Stomach (tissue), 19 donors: ENCODE measurements at places on chromosomes 1 and 21. TPM values are rescaled to one million over a fixed set of nuclear protein-coding genes. Genes with fewer than 3 reads are reported as not detected.

The DMBX1 gene
- not detected for total RNA-seq

The STYXL2 gene
- total RNA-seq, result not detected

The PODN gene
- total RNA-seq, result 128 TPM

The KRTAP11-1 gene
- total RNA-seq, result not detected

The FGR gene
- total RNA-seq, result 6.7 TPM

The MYOG gene
- total RNA-seq, result not detected

GRCh38 chr1:110136911-110137310 is 13.4 kb upstream of the SLC6A17 start:
- H3K4me1 ChIP-seq, result peaks cover 8% of the 10 kb centered on the region
- peaks cover 50% of the 10 kb centered on the region for H3K27me3 ChIP-seq
- DNase-seq, result peak; percentile 28
- H3K27ac ChIP-seq, result no peak overlapping the region

The F3 gene
- 108 TPM for total RNA-seq

DNA sequence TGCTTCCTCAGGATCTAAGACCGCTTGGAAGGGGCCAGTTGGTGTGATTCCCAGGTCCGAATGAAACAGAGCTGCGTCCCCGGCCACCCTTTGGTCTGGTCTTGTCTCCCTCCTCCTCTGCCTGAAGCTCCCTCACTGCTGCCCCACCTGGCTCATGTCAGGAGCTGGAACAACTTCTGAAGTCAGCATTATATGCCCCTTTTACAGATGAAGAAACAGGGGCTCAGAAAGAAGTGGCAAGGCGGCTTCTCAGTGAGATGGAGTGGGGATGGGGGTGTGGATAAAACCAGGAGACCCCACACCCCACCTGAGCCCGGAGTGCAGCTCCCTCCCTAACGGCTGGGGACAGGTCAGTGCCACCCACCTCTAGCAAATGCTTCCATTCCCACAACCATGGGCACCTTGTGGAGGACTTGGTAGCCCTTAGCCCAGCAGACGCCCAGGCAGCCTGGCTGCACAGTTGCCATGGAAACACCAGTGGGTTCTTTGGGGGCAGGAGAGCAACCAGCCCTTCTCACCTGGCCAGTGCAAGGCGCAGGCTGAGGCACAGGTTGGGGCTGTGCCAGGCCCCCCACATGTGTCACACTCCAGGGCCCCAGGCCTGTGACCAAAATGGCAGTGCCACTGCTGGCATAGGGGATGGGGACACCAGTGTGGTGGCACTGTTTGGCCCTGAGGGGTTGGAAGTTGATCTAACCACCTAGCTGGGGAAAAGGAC is 31.9 kb upstream of the ECE1 start:
- H3K4me1 ChIP-seq, result peaks cover 99% of the 10 kb centered on the region
- DNase-seq, result no peak
- no peak overlapping the region for H3K4me3 ChIP-seq
- no peaks in the 10 kb centered on the region for H3K36me3 ChIP-seq

- H3K4me1 ChIP-seq, result peaks cover 25% of the 10 kb centered on the region
- no peak overlapping the region for H3K4me3 ChIP-seq
- no peaks in the 10 kb centered on the region for H3K27me3 ChIP-seq
- H3K27ac ChIP-seq, result peak overlapping the region; percentile 74
These were observed 196.7 kb upstream of the VAMP3 start for GRCh38 chr1:7574121-7575040.

- peak; percentile 80 for DNase-seq
- H3K36me3 ChIP-seq, result no peaks in the 10 kb centered on the region
- H3K4me3 ChIP-seq, result peak overlapping the region; percentile 63
- no peaks in the 10 kb centered on the region for H3K27me3 ChIP-seq
- peaks cover 18% of the 10 kb centered on the region for H3K4me1 ChIP-seq
These were observed 366.3 kb upstream of the ESRRG start for GRCh38 chr1:217089361-217090014.

The LCE1C gene
- total RNA-seq, result not detected

GRCh38 chr1:14639291-14640050 is 41.0 kb downstream of the KAZN start:
- H3K27ac ChIP-seq, result no peak overlapping the region
- H3K4me3 ChIP-seq, result no peak overlapping the region
- H3K27me3 ChIP-seq, result no peaks in the 10 kb centered on the region
- no peaks in the 10 kb centered on the region for H3K4me1 ChIP-seq

DNA sequence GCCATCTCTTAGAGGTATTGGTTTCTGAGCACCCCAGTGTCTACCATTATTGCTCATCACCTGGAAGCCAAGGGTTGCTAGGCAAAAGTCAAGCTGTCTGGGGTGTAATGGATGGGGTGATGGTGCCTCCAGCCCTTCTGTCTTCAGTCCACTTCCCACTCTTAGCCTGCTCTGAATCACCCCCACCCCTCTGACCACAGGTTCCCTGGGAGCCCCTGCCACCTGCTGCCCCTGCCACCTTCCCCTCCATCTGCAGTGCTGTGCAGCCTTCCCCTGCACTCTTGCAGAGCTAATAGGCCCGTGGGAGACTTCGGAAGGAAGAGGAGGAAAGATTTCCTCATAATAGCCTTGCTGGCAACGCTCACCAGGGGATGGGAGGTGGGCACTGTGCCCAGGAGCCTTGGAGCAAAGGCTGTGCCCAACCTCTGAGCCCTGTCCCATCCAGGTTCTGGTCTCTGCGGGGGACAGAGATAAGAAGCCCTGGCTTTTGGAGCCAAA is 35.5 kb downstream of the CAPN2 start:
- peaks cover 73% of the 10 kb centered on the region for H3K36me3 ChIP-seq
- peak; percentile 74 for DNase-seq
- peaks cover 36% of the 10 kb centered on the region for H3K4me1 ChIP-seq
- peak overlapping the region; percentile 3 for H3K4me3 ChIP-seq
- peak overlapping the region; percentile 89 for H3K27ac ChIP-seq

The WNT9A gene
- total RNA-seq, result 4.0 TPM

DNA sequence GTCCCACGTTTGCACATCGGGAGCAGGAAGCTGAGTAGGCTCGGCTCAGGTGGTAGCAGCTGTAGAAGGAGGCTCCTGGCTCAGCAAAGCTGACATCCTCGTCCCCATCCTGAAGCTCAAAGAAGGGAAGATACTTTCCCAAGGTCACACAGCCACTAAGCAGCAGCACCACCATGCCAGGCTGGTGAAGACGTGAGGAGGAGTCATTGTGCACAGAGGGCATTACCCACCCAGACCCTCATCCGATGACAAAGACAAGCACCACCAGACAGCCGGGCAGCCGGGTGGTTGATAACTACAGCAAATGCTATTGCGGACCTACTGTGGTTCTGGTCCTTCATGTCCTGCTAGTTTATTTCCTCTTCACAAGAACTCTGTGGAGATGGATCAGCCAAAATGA is 186.9 kb downstream of the MATN1 start:
- no peaks in the 10 kb centered on the region for H3K4me1 ChIP-seq
- no peaks in the 10 kb centered on the region for H3K36me3 ChIP-seq
- H3K27ac ChIP-seq, result no peak overlapping the region
- H3K27me3 ChIP-seq, result no peaks in the 10 kb centered on the region

- H3K36me3 ChIP-seq, result peaks cover 4% of the 10 kb centered on the region
- peak; percentile 57 for DNase-seq
- H3K27me3 ChIP-seq, result no peaks in the 10 kb centered on the region
These were observed 88.1 kb upstream of the WARS2 start for GRCh38 chr1:119228335-119229080.

GRCh38 chr1:161884475-161884874 is 118.4 kb downstream of the ATF6 start:
- no peak for DNase-seq
- no peak overlapping the region for H3K4me3 ChIP-seq
- H3K27me3 ChIP-seq, result no peaks in the 10 kb centered on the region
- H3K27ac ChIP-seq, result no peak overlapping the region
- peaks cover 23% of the 10 kb centered on the region for H3K4me1 ChIP-seq

- H3K36me3 ChIP-seq, result no peaks in the 10 kb centered on the region
- no peak overlapping the region for H3K27ac ChIP-seq
- no peak overlapping the region for H3K4me3 ChIP-seq
- H3K27me3 ChIP-seq, result no peaks in the 10 kb centered on the region
These were observed 1797.7 kb downstream of the MRPL39 start for GRCh38 chr21:23809573-23809972.

GRCh38 chr1:76989976-76990375 is 122.7 kb downstream of the ST6GALNAC5 start:
- H3K36me3 ChIP-seq, result no peaks in the 10 kb centered on the region
- H3K4me1 ChIP-seq, result peaks cover 5% of the 10 kb centered on the region
- H3K27me3 ChIP-seq, result no peaks in the 10 kb centered on the region

GRCh38 chr1:41357451-41358101 is 3.7 kb upstream of the FOXO6 start:
- H3K27ac ChIP-seq, result no peak overlapping the region
- no peaks in the 10 kb centered on the region for H3K36me3 ChIP-seq
- peaks cover 12% of the 10 kb centered on the region for H3K27me3 ChIP-seq
- no peak overlapping the region for H3K4me3 ChIP-seq
- H3K4me1 ChIP-seq, result peaks cover 17% of the 10 kb centered on the region

GRCh38 chr1:185581961-185582725 is 152.0 kb upstream of the HMCN1 start:
- DNase-seq, result no peak
- no peak overlapping the region for H3K4me3 ChIP-seq
- no peak overlapping the region for H3K27ac ChIP-seq
- no peaks in the 10 kb centered on the region for H3K4me1 ChIP-seq
- H3K36me3 ChIP-seq, result no peaks in the 10 kb centered on the region

DNA sequence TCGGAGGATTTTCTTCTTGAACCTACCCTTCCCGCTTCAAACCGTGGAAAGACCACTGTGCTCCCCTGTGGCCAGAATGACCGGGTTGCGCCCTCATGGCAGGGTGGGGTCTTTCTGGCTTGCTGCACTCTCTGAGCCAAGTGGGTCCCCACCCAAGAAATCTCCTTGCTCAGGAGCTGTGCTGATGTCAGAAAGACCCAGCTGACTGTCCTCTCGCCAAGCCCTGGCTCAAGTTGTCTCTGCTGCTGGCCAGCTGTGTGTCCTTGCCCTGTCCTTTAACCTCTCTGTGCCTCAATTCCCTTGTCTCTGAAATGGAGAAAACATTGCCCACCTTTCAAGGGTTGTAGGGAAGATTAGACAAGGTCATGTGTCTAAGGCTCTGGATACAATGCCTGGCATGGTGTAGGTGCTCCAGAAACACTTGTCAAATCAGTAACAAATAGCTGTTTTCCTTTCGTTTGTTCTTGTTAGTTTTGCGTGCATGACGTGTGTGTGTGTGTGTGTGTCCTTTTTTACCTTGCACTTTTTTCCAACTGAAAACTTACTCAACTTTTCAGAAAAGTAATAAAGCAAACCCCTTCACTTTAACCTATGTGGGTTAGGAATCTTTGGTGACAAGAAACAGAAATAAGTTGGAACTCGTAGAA is 41.1 kb upstream of the RPL11 start:
- no peak for DNase-seq
- no peaks in the 10 kb centered on the region for H3K4me1 ChIP-seq
- no peak overlapping the region for H3K4me3 ChIP-seq

GRCh38 chr1:179632868-179633267 is 41.2 kb downstream of the TDRD5 start:
- no peak overlapping the region for H3K27ac ChIP-seq
- no peak overlapping the region for H3K4me3 ChIP-seq

GRCh38 chr1:64490213-64490818 is 20.4 kb downstream of the CACHD1 start:
- no peaks in the 10 kb centered on the region for H3K27me3 ChIP-seq
- no peaks in the 10 kb centered on the region for H3K36me3 ChIP-seq
- H3K27ac ChIP-seq, result no peak overlapping the region
- no peak overlapping the region for H3K4me3 ChIP-seq

- H3K27ac ChIP-seq, result no peak overlapping the region
- DNase-seq, result no peak
- no peaks in the 10 kb centered on the region for H3K27me3 ChIP-seq
- H3K4me1 ChIP-seq, result no peaks in the 10 kb centered on the region
These were observed 315.7 kb downstream of the TPR start for GRCh38 chr1:186059311-186059710.

The OR2L3 gene
- not detected for total RNA-seq

DNA sequence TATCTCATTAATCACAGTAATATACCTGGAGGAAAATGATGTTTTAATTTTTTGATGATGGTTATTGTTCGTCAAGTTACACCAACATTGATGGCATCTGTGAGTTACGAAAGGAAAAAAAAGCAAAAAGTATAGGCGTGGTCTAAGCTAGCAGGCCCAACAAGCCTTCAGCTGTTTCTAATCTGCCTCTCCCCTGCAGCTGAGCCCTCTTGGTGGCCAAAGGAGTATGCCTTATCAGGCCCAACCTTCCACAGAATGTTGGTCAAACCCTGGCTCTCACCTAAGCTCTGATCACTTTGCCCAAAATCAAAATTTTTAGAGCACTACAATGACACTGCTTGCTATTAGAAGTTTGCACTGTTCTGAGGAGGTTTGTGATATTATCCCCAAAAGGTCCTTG is 4.9 kb downstream of the C1orf105 start:
- no peak overlapping the region for H3K27ac ChIP-seq
- no peak for DNase-seq
- H3K36me3 ChIP-seq, result no peaks in the 10 kb centered on the region
- no peaks in the 10 kb centered on the region for H3K27me3 ChIP-seq
- no peak overlapping the region for H3K4me3 ChIP-seq

The CLIC4 gene
- 372 TPM for total RNA-seq

The GPR37L1 gene
- total RNA-seq, result 2.0 TPM

- H3K4me3 ChIP-seq, result no peak overlapping the region
- H3K27ac ChIP-seq, result no peak overlapping the region
- peak; percentile 64 for DNase-seq
These were observed 16.9 kb upstream of the THRAP3 start for GRCh38 chr1:36207339-36207738.

DNA sequence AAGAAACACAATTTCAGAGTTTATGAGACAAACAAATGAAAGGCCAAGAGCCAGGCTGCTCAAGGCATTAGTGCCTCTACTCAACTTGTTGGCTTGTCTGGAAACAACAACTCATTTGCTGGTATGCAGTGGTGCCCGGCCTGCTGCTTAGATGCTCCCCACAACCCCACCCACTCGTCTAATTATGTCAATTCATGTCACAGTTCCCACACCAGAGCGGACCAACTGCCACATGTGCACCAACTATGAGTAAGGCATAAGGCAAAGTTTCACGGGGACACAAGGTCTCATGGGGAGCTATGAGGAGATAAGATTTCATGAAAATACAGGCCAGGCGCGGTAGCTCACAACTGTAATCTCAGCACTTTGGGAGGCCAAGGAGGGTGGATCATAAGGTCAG is 34.5 kb upstream of the LRRC38 start:
- no peak overlapping the region for H3K4me3 ChIP-seq
- no peaks in the 10 kb centered on the region for H3K27me3 ChIP-seq
- H3K27ac ChIP-seq, result no peak overlapping the region
- no peaks in the 10 kb centered on the region for H3K36me3 ChIP-seq
- DNase-seq, result no peak
